Activated CD4-positive, alpha-beta T cell treated with anti-CD3 and anti-CD28 coated beads, Interleukin-2, amount 50 U/mL, for 4 hours (primary cell): ENCODE measurements at places on chromosomes 6 and 20.

GRCh38 chr6:111157412-111157811 lies 70.1 kb downstream of the SLC16A10 start:
- no peak for DNase-seq

- DNase-seq: no peak
Observed at GRCh38 chr6:139833592-139833991, 459.1 kb upstream of the CITED2 start.

- DNase-seq: no peak
Observed at GRCh38 chr20:4449957-4450715, 271.6 kb upstream of the PRND start.

GRCh38 chr20:36572701-36573102 lies 695 bp upstream of the TGIF2 start:
- DNase-seq: peak; percentile 65

GRCh38 chr6:92270365-92270764 lies 1149.0 kb downstream of the EPHA7 start:
- no peak for DNase-seq

DNA sequence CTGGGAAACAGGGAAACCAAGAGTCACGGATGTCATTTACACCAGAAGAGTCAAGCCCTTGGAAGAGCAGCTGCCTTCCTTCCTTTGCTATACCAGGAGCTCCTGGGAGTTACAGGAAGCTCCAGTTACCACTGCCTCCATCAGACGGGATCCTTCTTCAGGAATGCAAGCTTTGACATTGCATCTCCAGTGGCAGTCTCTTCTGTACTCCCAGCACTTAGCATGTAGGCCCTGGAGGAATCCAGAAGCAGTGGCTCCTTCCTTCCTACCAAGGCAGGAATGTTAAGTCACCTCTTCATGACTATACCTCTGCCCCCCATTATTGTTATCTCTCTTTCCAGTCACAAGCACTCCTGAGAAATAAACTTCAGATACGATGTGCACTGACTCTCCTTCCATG lies 836.0 kb downstream of the MAFB start:
- DNase-seq: no peak

- DNase-seq: no peak
Observed at GRCh38 chr20:48826883-48827771, 672 bp downstream of the PREX1 start.

DNA sequence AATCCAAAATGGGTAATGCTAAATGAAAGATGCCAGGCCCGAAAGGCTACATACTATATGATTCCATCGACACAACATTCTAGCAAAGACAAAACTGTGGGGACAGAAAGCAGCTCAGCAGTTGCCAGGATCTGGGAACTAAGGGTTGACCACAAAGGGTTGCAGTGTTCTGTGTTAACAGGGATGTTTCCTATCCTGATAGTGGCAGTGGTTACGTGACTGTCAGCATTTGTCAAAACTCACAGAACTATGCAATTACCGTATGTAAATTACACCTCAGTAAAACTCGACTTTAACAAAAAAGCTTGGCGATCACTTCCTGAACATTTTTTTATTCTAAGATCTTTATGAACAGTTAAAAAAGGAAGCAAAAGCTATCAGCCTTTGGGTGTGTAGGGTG lies 83.9 kb downstream of the BANF2 start:
- no peak for DNase-seq

DNA sequence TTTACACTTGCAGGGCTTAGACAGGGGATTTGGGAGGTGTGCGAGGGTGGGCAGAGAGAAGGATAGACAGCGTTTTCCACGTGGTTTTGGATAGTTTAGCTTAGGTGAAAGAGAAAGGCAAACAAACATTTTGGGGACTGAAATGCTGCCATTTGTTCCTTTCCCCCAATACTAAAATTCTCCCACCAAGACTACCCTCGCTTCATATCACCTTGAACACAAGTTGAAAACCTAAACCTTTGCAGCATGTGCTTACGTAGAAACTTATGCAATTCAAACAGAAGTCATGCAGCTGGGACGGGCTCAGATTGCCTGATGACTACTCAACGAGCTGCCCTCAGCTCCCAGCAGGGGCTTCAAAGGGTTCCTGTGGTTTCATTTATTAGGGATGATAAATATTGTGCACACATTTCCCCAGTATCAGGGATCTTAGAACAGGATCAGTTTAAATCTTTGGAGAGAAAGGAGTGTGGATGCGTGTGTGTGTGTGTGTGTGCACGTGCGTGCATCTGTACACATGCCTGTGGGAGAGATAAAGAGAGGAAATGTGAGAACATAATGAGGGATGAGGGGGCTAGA lies 77.3 kb downstream of the SLC22A23 start:
- no peak for DNase-seq

GRCh38 chr6:27494987-27495385 lies 22.1 kb upstream of the ZNF184 start:
- DNase-seq: no peak
